ENCODE measurements at places on chromosomes 12 and 14.

GRCh38 chr12:53179687-53180219 is 769 bp upstream of the ZNF740 start:
- no peak for DNase-seq

DNA sequence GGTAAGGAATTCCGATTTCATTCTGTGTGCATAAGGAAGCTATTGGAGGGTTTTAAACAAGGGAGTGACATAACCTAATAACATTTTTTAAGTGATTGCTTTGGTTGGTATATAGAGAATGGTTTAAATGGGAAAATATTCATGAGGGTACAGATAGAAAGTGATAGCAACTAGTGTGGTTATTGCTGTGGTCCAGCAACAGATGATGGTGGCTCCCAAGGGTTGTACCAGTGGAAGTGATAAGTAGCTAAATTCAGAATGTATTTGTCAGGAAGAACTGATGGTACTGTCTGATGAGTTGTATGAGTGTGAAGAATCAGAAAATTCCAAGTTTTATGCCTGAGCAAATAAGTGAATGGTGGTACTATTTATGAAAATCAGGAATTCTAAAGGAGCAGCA is 2.6 kb upstream of the CNOT2 start:
- no peak for DNase-seq

GRCh38 chr14:73725116-73726024 is 11.2 kb upstream of the PNMA1 start:
- DNase-seq: no peak

- no peak for DNase-seq
Observed at GRCh38 chr14:56816574-56817391, 6.5 kb upstream of the OTX2 start.

DNA sequence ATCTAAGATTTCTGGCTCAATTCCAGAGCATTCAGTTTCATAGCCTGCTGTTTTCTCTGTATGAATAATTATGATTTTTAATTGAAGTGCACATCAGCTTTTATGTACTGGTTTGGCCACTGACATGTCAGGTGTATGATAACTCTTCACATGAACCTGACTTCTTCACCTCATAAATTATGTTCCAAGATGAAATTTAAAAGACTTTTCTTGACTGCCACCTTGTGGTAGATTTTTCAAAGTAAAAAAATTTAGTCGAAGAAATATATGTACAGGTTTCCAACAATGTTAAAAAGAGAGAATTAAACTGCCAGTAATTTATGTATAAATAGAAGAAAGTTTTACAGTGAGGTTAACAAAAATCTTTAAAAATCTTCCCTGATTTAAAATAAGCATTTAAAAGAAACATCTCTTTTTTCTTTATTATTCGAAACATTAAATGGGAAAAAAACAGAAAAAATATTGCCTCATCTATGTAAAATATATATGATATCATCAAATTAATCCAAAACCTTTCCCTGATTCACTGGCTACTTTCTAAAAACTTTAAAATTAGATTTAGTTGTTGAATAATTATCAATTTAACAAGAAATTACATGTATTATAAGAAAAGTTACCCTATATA is 124.9 kb upstream of the ATXN7L3B start:
- DNase-seq: no peak
